ENCODE measurements at places on chromosomes 12 and 14.

- peak; percentile 67 for DNase-seq
These were observed at the start of gene SDSL for GRCh38 chr12:113422030-113422885. TSS of gene SDSL (plus strand) at chr12:113422380. CDS start at chr12:113427983, 5,603 bp downstream.

DNA sequence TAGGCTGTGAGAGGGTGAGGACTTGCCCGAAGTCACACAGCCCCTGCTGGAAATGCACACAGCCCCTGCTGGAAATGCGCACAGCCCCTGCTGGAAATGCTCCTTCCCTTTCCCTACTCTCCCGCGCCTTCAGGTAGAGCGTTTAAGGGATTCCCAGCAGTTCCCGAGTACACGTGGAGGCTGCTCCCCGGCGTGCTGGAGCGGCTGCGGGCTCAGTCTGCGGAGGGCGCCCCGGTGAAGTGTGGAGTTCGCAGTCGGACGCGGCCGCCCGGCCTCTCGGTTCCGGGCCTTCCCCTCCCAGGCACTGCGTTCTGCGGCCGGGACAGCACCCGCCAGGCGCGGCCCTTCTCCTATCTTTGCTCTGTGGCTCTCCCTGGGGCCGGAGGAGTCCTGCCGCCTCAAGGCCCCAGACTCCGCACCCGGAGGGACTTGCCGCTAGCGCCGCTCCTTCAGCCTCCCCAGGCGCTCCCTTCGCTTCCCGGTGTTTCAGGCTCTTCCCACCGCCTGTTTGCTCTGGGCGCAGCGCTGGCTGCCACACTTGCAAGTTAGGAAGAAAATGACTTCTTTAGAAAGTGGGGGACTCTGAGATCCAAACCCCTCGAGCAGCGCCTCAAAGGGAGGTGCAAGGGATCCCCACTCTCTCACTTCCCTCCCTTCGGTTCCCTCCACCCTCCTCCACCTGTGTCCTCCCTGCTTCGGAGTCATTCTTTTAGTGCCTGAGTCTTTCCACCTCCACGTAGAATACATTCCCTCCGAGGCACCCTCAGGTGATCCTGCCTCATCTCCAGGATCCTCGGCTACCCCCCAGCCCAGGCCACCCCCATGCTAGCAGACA is 8.3 kb upstream of the TBX5 start:
- no peak for DNase-seq

- DNase-seq, result no peak
These were observed 66.3 kb downstream of the GRIN2B start for GRCh38 chr12:13915096-13915495.

- DNase-seq, result no peak
These were observed 58.7 kb downstream of the MVK start for GRCh38 chr12:109632342-109632741.

GRCh38 chr14:66206554-66206953 is 279.6 kb upstream of the CCDC196 start:
- no peak for DNase-seq

DNA sequence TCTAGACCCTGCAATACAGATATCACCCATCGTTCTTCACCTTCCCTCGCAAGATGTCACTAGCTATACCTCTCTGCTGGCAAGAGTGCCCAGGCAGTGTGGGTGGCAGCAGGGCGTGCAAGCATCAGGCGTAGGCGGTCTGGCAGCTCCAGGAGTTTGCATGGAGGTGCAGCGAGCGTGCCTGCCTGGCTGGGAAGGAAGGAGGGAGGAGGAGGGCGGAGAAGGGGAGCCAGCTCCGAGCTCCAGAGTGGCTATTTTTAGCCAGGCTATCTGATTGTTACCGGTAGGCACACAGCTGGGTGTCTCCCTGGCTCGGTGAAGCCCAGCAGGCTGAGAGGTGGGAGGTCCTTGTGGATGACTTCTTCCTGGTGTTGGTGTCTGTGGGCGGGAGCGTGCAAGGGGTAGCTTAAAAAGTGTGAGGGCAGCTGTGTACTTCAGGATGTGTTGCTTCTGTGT is 6.2 kb downstream of the FOXJ2 start:
- peak; percentile 73 for DNase-seq

GRCh38 chr12:110262442-110263388 is 18.3 kb upstream of the ATP2A2 start:
- no peak for DNase-seq

GRCh38 chr12:99387661-99388060 is 259.9 kb upstream of the GARIN6 start:
- no peak for DNase-seq

GRCh38 chr12:58291106-58291505 is 349.7 kb downstream of the ATP23 start:
- no peak for DNase-seq

DNA sequence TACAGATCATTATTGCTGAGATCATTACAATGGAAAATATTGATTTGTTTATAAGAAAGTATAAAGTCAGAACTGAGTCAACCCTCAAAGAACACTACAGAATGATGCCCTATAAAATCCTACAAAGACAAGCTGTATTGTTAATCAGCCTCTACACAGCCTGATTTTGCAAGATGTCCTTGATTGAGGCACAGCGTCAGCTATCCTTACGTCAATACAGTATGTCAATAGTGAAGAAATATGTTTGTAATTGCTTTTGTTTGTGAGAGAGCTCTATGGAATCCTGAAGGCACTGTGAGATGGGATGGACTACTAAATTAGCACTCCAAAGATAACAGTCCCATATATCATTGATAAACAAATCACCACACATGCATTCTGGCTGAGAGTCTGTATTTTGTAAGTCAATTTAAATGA is 70.7 kb downstream of the RASSF9 start:
- no peak for DNase-seq

DNA sequence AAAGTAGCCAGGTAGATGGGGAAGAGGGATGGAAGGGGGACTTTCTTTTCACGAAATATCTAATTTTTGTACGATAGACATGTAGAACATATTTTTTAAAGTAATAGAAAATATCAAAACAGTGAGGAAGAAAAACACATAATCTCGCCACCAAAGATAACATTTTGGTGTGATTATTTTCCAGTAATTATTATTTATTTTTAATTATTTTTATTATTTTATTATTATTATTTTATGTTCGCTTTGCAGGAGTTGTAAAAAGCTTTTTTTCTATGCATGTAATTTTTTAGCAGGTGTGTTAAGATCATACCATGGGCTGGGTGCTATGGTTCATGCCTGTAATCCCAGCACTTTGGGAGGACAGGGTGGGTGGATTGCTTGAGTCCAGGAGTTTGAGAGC is 85.6 kb upstream of the CCND2 start:
- DNase-seq, result no peak

GRCh38 chr12:54497883-54498282 is 331 bp downstream of the NCKAP1L start:
- DNase-seq, result no peak

- no peak for DNase-seq
These were observed 53.4 kb upstream of the PWP1 start for GRCh38 chr12:107632246-107632645.

DNA sequence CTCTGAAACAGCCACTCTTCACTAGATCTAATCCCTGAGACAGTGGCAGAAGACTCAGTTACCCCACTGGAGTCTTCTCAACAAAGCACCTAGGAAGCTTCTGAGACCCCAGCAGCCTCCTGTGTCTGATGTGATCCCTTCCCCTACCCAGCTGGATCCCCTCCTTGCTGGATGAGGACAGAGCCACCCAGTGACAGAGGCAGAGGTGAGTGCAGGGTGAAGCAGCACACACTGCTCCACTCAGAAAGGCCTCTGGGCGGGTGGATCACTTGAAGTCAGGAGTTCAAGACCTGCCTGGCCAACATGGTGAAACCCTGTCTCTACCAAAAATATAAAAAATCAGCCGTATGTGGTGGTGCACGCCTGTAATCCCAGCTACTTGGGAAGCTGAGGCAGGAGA is 2.7 kb downstream of the SPRYD3 start:
- DNase-seq, result no peak

- DNase-seq, result peak; percentile 86
These were observed at the start of gene DYRK4 for GRCh38 chr12:4562034-4562657. TSS of gene DYRK4 (plus strand) at chr12:4562208. CDS start at chr12:4562246, 38 bp downstream.

DNA sequence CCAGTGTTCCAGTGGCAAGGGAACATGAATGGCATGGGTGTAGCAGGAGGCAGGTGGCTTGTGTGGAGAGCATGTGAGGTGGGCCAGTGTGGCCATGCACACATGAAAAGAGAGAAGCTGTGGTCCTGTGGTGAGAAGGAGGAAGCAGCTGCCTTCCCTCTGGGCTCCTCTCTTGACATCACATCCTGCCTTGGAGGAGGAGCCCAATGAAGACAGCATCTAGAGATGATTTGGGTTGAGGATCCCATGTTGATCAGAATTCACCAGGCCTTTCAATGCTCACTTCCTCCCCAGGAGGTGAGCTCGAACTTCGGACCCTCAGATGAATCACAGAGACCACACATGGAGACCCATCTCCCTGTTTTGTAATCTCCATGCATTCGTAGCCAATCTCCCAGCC is 82.6 kb downstream of the LRRC74A start:
- peak; percentile 60 for DNase-seq

GRCh38 chr14:66652525-66653106 is 144.7 kb downstream of the GPHN start:
- DNase-seq, result no peak

DNA sequence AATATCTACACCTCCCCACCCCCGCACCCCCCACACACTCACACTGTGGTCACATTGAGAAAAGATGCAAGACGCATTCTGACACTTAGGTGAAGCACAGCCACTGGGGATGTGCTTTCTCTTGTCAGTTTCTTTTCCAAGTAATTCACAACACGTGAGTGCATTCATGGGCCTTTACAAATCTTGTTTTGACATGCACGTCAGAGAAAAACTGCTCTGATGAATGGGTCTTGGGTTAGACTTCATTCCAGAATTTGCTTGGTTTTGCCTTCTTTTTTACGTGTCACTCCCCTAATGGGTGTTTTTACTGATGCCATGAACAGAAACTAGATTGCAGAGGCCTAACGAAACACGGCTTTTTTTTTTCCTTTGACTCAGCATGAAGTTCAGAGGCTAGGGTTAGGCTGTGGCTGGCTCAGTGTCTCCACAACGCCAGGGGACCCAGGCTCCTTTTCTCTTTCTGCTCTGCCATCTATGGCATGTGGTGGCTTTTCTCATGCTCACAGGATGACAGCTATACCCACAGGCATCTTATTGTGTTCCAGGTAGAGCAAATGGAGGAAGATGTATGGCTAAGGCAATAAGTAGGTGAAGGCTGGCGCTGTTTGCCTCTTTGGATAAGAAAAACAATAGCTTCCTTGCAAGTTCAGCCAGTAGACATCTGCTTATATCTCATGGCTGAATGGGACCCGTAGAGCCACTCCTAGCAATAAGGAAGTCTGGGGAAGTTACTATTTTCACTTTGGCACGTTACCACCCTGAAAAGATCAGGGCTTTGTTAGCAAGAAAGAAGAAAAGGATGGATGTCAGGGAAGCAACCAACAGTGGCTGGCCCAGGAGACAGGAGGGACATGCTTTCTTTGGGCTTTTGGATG is 253.3 kb downstream of the SLC15A4 start:
- DNase-seq, result no peak

GRCh38 chr12:15336768-15337553 is 14.7 kb downstream of the PTPRO start:
- no peak for DNase-seq

GRCh38 chr12:12915656-12916055 is 24.3 kb downstream of the GPRC5A start:
- DNase-seq, result no peak

- no peak for DNase-seq
These were observed 33.8 kb upstream of the TSPAN9 start for GRCh38 chr12:3043406-3043805.

GRCh38 chr14:71130491-71131179 is 223.4 kb downstream of the PCNX1 start:
- no peak for DNase-seq

DNA sequence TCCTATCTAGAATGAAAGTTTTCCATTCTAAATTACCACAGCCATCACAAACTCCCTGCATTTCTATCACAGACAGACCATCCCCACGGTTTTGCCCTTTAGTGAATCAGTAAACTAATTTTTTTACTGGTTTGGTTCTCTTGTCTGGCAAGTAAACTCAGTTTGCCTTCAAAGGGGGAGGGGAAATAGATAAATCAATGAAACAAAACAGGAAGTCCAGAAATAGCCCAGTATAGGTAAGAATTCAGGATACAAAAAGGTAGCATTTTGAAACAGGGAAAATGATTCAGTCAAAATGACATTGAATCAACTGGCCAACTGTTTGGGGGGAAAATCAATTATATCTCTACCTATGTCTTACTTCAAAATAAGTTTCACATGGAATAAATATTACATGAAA is 15.8 kb upstream of the BAZ1A start:
- DNase-seq, result no peak

GRCh38 chr14:64663174-64663573 is 41.0 kb upstream of the PLEKHG3 start:
- DNase-seq, result no peak

- peak; percentile 77 for DNase-seq
These were observed 15.2 kb upstream of the PEBP1 start for GRCh38 chr12:118120579-118121363.

DNA sequence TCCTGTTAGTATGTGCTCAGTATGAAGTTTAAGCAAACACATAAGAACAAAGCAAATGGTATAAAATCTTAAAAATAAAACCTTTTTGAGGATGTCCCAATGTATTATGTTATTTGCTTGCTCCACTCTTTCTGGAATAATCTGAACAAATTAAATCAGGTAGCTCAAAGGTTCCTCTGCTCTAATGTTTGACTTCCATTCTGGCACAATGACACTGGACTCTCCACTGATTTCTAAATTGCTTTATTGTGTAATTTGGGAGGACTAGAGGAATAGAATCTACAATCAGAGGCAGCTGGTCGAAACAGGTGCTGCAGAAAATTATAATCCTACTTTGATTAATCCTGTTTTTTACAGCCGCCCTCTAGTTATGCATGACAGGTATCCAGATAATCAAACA is 523.7 kb upstream of the FOXG1 start:
- no peak for DNase-seq

DNA sequence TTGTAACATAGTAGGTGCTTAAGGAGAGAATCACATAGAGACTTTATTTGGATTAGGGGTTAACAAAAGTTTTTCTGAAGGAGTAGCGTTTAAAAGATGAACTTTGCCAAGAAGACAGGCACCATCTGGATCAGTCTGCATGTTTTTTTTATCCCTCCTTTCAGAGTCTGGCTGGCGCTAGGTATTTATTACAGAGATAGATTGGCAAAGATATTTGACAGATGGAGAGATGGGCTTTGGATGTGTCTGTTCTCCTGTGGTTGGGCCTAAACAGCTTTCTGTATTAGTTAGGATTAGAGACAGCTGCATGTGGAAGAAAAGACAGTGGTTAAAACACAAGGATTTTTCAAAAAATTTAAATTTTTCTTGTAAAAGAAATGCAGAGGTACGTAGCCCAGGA is 133.9 kb downstream of the C12orf75 start:
- DNase-seq, result no peak

DNA sequence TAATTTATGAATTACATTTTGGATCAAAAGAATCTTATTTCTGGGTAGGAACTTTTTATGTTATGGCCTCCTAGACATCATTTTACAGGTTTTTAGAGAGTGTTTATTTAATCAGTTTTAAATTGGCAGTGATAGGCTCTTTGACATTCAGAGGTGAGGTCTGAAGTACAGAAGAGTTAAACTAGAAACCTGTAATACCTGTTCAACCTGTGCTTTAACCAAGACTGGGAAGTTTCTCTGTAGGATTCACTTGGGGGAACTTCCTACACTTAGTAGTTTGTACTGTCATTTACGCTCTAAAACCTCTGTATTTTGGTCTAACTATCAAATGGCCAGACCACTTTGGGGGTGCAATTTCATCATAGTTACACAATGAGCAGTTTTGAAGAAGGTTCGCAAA is 35.9 kb downstream of the PLEKHA5 start:
- no peak for DNase-seq

GRCh38 chr12:101608301-101609133 is 13.7 kb downstream of the MYBPC1 start:
- peak; percentile 45 for DNase-seq

GRCh38 chr12:81573228-81573627 is 185.9 kb downstream of the PPFIA2 start:
- DNase-seq, result no peak
